NCI-H69 (cell line): ENCODE measurements at places on chromosomes 7 and 10.

DNA sequence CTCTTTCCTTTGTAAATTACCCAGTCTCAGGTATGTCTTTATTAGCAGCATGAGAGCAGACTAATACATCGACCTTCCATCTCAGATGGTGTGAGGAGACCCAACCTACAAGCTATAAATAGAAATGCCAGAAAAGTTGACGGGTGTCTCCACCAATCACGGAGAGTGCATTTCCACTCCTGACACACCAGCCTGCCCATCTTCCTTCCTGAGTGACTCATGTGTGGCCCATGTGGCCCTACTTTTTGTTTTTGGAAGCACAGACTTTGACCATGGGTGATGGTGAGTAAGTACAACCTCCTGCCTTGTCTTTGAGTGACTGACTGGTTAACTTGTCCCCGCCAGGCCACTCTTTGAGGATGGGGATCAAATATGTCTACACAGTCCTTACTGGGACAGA lies 147.0 kb downstream of the OAT start:
- no peak for DNase-seq

DNA sequence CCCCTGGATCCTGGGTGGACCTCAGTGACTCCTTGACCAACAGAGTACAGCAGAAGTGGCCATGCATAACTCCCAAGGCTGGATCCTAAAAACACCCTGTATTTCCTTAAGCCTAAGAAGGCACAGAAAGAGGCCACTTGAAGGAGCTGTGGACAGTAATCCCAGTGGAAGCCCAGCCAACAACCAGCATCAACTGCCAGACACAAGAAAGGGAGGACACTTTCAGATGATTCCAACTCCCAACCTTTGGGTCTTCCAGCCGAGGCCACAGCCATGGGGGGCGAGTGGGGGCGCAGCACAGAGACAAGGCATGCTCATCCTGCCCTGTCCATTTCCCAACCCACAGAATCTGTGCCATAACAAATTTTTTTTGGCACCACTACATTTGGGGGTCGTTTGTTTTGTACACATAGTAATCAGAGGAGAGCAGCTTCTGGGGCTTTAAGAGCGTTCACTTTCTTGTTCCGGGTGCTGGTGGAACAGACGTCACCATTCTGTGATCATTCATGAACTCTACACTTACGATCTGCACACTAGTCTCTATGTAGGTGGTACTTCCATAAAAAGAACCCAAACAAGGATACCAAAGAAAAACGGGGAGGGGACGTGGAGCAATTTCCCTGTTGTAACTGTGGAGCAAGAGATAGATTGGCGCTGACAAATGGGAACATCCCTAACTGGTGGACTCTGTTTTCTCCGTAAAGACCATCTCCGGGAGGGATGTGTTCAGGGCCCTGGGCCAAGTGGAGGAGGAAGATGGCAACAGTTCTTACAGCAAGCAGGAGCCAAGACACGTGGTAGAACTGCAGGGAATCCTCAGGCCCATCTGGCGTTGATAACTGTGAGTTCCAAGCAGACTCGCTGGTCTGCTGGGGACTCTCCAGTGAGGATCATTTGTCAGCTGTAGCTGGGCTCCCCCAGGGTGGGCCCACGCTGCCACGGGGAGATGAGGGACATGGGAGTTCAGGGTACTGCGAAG lies 6.0 kb upstream of the SLC29A3 start:
- peak; percentile 84 for DNase-seq

DNA sequence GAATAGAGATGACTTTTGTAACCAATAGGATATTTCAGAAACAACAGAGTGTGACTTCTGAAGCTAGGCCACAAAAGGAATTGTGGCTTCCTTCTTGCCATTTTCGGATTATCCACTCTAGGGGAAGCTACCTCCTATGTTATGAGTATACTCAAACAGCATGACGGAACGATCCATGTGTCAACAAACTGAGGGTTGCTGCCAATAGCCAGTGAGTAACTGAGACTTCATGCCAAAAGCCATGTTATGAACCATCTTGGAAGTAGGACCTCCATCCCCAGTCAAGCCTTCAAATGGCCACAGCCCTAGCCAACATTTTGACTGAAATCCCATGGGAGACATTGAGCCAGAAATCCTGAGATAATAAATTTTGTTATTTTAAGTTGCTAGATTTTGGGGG lies 69.0 kb upstream of the IL6 start:
- DNase-seq: no peak

- no peak for DNase-seq
Observed at GRCh38 chr10:11088709-11089108, 71.0 kb downstream of the CELF2 start.

DNA sequence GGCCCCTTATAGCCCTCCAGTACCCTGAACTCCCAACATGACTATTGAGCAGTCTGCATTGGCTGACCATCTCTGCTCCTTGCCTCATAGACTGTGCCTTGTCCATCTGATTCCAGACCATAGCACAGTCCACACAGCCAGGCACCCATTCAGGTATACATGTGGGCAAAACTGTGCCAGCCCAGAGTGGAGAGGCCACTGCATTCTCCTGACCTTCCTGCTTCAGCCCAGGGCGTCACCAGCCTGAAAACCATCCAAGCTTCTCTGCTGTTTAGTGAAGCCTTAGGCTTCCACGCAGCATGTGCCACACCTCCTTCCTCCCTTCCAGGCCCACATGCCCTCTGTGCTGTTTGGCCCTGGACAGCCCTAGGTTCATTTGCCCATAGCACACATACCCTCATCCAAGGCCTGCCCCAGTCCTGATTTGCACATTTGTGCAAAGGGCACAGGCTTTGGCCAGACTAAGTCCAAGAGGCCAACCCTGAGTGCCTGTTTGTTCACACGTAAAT lies 10.5 kb downstream of the DDX56 start:
- DNase-seq: no peak
